ENCODE measurements at places on chromosomes 7 and 10.

- no peak for DNase-seq
These were observed 64.5 kb downstream of the ADCYAP1R1 start for GRCh38 chr7:31116615-31117014.

DNA sequence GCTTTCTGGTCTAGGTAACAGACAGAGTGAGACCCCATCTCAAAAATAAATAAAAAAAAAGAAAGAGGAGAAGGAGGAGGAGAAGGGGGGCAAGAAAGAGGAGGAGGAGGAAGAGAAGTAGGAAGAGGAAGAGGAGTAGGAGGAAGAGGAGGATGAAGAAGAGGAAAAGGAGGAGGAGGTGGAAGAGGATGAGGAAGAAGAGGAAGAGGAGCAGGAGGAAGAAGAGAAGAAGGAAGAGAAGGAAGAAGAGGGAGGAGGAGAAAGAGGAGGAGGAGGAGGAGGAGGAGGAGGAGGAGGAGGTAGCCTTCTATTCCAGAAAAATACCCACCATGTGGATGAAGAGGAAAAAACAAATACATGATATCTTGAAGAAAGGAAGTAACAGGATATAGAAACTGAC, 172.1 kb downstream of the FRMD4A start:
- DNase-seq = no peak

GRCh38 chr7:83130191-83130590, 32.5 kb downstream of the PCLO start:
- DNase-seq = no peak

DNA sequence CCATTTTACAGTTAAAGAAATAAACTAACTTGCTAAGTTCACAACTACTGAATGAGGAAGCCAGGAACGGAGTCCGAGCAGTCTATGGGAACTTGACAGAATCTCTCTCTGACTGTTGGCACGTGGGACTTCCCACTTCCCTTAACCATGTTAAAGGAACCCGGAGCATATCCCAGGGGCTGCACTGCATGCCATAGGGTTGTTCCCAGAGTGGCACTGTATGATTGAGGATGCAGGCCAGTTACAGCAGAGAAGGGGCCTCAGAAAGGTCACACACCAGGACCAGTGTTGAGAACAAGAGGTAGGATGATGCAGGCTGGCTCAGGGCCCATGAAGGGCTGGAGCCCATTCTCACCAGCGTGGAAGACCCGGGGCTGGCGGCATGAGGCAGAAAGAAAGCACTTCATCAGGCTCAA, 201.8 kb downstream of the NSUN6 start:
- DNase-seq = no peak

DNA sequence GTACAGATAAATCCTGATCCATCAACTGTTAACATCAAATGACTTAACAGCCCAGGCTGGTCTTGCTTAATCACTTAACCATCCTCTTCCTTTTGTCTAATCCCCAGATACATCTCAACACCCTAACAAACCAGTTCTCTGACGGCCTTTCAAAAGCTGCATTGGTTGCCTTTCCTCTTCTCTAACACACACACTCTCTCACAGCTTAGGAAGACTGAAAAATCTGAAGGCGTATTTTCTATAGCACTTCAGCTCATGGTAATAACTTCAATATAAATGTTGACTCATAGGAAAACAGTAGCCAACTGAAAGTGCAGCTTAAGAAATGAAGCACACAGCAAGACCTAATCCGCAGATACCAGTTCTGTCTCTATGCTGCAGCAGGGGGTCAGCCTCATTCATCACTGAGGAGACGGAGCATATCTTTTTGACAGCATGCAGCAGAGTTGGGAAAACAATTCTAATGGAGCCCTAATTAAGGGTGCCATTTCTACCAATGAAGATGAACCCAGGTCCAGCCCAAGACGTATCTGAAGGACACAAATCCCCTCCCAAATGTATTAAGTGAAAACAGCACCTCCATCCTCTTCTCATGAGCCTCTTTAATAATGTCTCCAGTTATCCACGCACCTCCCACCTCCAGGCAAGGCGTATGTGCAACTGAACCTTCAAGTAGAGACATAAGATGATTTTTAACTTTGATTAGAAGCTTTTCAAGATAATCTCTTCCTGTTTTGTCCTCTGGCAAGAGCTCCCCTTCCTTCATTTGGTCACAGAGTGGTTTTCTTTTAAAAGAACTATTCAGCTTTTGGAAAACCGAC, 211.7 kb upstream of the NFE2L3 start:
- no peak for DNase-seq
